ENCODE measurements at places on chromosomes 6 and 20. TPM values are rescaled to one million over a fixed set of nuclear protein-coding genes. Genes with fewer than 3 reads are reported as not detected.

Gene PLEKHG1
- total RNA-seq = 0.08 TPM

Gene TSBP1
- total RNA-seq = not detected

DNA sequence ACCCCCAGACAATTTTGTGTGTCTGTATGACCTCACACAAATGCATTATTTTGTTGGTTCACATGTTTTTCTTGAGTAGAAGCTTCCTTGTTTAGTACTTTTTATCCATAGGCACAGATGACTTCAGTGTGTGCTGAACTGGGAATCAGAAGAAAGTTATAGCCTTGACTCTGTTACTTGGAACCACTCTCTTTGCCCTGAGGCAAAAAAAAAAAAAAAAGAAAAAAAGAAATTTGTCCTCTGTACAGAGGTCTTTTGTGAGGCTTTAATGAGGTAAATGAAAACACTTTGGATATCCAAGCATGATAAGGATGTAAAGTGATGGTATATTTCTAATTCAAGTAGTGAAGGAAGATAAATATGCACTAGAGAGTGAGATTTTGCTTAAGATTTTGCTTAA, 51.9 kb downstream of the TRMT11 start:
- no peak for DNase-seq

Gene OLIG3
- total RNA-seq = not detected

Gene CPNE5
- not detected for total RNA-seq

- DNase-seq = no peak
Measured at GRCh38 chr6:3350252-3350796, 91.6 kb downstream of the PSMG4 start.

Gene IMPG1
- total RNA-seq = not detected

Gene PHF1
- 23.2 TPM for total RNA-seq

Gene MACROD2
- total RNA-seq = not detected

DNA sequence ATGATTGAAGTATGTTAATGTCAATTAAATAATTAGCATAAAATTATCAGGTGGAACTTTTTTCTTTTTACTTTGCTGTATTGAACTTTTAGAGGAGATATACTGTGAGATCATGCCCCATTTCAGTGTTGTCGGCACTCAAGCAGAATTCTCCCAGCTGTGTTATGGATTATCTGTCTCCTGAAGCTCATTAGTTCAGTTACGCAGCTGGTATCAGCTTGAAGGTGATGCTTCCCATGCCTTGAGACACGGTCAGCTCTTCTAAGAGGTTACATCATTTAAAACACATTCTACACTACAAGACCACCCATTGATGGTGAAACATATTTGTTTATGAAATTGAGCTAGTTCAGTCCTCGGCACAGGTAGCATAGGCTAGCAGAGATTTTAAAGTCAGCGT, 68.9 kb upstream of the PHACTR2 start:
- DNase-seq = no peak

DNA sequence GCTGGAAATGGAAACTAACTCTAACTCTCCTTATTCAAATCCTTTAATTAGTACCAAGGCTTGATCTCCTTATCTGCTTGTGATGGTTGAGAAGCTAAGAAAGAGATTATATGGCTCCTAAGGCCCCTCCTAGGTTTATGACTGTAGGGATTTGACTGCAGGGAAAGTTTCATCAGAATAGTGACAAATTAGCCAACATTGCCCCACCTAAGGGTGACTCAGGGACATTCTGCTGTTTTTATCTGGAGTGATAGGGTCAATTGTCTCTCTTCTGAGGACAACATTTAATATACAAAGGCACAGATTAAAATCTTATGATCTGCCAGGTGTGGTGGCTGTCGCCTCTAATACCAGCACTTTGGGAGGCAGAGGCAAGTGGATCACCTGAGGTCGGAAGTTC, 138.1 kb upstream of the MARCKS start:
- DNase-seq = no peak

DNA sequence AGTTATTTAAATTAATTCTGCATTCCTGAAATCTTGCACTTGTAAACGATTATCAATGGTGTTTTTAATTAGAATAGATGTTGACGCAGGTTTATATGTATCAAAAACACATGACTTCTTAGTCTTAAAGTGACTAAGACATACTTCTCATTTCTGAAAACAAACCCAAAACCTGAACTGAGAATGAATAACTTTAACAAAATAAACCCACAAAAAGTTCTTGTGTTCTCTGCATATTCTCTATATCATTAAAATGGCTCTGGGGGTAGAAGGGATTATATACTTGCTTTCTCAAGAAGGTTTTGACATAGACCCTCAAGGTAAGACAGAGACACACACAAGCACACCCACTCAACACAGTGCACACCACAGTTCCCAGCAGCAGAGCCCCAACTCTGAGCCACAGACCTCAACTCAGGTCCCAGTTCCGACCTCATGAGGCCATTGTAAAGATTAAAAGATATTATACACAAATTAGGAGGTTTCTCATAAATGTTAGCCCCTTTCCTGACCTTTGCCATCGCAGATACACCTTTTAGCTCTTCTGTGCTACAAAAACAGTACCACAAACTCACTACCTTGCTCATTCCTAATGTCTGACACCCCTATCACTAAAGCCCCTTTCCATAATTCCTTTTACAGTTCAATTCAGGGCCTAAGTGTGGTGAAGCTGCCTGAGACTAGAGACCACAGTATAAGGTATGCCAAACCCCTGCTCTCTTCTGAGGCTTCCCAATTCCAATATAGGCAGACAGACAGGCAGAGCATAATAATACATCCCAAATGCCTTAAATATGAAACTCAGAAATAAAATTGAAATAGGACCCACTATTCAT, 267.8 kb downstream of the PTPRK start:
- DNase-seq = no peak

Gene MAPK13
- total RNA-seq = not detected

Gene MAP7
- not detected for total RNA-seq

DNA sequence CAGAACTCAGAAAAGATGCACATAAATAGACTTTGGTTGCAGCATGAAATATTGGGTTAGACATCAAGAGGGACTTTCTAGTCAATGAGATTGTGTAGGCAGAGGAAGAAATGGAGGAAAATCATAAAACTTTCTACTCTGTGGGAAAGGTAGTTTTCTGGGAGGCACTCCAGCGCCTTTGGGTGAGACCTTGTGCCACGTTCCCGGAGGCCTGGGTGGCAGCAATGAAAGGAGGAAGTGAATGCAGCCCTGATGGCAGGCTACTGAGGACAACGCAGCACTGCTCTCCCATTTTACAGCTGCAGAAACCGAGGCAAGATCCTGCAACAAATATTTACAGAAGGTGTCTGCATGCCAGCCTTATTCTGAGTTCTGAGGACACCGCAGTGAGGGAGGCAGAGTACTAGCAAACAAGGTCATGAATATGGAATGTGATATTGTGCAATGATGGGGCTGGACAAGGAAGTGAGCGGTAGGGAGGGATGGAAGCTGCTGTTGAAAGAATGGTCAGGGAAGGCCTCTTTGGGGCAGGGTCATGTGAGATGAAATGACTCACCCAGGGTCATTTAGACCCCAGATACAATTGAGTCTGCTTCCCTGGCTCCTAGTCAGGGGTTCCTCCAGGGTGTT, 159.1 kb downstream of the TFAP2C start:
- DNase-seq = peak; percentile 95
